ENCODE measurements at places on chromosomes 6 and 20.

- peak; percentile 44 for DNase-seq
Measured at GRCh38 chr6:30463651-30464618, 25.4 kb upstream of the HLA-E start.

- no peak for DNase-seq
Measured at GRCh38 chr6:164290101-164290500, 875.6 kb downstream of the QKI start.

GRCh38 chr20:10658051-10658823, 15.6 kb downstream of the JAG1 start:
- DNase-seq, result no peak

GRCh38 chr6:149729824-149730223, 11.9 kb upstream of the LATS1 start:
- no peak for DNase-seq

DNA sequence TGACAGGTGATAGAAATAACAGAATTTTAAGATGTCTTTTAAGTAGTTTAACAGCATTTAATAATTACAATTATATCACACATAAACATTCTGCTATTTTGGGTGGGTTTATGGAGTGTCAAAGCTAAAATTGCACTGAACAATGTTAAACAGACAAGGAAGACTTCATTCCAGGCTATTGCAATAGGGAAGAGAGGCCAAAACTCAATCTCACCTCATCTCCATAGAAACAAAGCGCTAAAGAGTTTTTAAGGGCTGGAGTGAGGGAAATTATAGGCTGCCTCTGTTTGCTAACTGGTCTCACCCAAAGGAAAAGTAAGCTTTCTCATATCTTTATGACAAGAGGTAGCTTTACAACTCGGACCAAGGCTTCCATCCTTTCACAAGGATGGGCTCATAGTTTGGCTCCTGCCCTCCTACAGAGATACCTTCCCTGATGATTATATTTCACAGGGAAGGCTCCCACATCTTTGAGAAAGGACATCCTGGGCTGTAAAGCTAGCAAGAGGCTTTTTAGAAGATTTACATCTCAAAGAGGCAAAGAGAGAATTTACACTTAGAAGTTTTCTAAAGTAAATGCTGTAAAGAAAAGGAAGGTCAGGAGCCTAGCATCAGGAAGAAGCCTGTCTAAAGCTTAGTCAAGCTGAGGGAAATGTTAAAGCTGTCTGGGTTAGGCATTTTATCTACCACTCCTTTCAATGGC, 350.2 kb upstream of the IMPG1 start:
- DNase-seq, result no peak

DNA sequence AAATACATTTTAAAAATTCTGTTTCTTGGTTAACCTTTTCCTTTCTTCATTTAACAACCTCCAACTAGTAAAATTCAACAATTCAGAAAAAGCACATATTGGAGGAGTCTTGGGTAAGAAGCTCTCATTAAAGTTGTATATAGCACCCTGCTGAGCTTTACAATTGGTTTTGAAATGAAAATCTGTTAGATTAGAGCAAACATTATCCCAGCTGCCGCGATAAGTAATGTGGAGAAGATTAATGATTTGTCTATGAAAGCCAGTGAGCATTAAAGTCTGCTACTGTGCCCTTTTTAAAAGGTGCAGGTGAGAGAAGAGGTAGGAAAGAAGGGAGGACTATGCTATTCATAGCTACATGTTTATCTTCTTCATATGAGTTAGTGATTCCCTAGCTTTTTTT, 201.5 kb downstream of the ZFAND3 start:
- DNase-seq, result no peak

GRCh38 chr20:46398963-46399362, 7.5 kb downstream of the ELMO2 start:
- no peak for DNase-seq

DNA sequence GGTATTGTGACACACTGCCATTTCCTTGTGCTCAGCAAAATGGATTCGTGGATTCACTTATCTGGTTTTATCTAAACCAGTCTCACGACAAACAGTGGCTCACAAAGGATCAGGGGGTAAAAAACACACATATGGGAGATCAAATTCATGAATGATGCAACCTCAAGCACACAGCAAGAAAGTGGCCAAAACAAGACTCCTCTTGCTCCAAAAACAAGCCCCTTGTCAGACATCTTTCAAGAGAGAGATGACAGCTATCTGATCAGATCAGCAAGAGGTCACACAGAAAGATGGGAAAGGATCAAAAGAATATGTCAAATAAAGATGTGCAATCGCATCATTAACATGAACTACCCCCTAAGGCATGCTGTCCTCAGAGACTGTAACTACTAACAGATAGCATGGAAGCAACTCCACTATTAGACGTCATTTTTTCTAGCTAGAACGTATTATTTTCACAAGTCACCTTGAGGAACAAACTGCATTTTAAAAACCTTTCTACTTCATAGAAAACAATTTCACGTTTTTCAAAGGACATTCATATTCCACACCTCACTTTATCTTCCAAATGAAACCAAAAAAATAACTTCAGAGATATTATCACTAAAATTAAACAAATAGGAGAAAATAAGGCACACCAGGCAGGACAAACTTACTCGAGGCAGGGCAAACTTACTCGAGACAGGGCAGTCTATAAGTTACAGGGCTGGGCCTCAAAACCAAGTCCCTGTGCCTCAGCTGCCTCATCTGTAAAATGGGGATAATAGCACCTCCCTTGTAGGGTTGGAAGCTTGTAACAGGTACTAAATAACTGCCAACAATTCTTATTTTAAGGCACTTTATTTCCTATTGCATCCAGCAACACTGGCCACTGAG, 122.3 kb downstream of the PREX1 start:
- no peak for DNase-seq

DNA sequence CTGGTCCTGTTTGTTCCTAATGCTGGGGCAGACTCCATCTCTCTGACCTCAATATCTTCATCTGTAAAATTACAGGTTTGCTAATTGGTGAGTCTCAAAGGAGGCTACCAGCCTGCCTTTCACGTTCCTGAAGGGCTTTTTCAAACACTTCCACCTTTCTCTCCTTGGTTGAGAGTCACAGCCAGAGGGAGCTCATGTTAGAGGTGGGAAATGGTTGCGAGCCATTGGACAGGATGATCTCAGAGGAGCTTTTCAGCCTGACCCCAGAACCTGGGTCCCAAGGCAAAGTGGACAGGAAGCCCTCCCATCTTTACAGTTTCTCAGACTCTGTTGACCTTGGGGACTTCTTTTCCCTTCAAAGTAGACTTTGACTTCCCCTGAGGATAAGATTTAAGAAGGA, 37.6 kb downstream of the NDUFAF5 start:
- DNase-seq, result no peak

GRCh38 chr6:35662999-35663398, 25.7 kb downstream of the FKBP5 start:
- no peak for DNase-seq

DNA sequence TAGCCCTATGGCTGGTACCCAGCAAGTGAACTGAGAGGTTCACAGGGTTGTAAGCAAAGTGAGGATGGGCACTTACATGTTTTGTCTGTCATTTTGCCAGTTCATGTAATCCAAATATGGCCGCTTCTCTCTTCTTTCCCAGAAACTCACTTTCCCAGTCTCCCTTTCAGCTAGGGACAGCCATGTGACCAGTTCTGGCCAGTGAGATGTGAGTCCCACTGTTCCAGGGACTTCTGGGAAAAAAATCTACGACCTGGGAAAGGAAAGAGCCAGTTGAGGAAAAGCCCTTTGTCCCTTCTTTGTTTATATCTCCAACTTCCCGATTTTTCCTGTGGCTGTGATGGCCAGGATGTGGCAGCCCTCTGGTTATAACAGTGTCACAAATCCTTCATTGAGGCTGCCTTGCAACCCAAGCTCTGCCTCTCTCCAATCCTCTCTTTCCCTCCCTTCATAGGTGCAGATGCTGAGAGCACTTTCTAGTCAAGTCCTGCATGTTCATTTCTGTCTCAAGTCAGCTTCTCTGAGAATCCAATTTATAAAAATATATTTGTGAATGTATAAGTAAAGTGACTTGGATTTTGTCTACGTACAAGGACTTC, 148.6 kb upstream of the ZFP64 start:
- DNase-seq, result no peak

GRCh38 chr20:49699200-49699992, 14.3 kb downstream of the B4GALT5 start:
- no peak for DNase-seq

GRCh38 chr6:40160826-40161225, 226.6 kb upstream of the MOCS1 start:
- no peak for DNase-seq

GRCh38 chr20:3889489-3890397, 556 bp downstream of the PANK2 start:
- peak; percentile 29 for DNase-seq

DNA sequence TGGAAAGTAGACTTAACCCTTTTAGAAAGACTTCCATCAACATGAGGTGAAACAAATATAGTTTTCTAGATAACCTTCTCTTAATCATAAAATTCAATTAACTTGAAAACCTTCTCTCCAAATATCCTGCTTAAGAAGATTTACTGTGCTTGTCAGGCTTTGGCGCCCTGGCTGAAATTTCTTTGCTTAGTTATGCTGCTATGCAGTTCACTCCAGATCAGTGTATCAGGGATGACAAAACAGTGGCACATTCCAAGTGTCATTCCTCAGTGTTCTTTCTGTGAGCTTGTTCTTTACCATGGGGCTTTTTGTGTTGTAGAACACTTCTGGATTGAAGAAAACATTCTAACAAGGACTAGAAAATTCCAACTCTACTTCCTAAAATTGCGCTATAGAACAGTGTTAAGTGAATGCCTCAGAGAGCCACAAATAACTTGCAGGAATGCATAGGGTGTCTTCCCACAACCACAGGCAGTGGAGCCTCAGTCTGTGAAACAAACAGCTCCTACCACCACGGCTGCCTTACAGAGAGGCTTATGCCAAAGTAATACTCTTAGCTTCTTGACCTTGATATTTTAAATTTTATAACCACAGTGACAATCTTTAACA, 443.6 kb downstream of the CDC5L start:
- no peak for DNase-seq

- DNase-seq, result no peak
Measured at GRCh38 chr20:58458342-58459057, 56.7 kb downstream of the APCDD1L start.

DNA sequence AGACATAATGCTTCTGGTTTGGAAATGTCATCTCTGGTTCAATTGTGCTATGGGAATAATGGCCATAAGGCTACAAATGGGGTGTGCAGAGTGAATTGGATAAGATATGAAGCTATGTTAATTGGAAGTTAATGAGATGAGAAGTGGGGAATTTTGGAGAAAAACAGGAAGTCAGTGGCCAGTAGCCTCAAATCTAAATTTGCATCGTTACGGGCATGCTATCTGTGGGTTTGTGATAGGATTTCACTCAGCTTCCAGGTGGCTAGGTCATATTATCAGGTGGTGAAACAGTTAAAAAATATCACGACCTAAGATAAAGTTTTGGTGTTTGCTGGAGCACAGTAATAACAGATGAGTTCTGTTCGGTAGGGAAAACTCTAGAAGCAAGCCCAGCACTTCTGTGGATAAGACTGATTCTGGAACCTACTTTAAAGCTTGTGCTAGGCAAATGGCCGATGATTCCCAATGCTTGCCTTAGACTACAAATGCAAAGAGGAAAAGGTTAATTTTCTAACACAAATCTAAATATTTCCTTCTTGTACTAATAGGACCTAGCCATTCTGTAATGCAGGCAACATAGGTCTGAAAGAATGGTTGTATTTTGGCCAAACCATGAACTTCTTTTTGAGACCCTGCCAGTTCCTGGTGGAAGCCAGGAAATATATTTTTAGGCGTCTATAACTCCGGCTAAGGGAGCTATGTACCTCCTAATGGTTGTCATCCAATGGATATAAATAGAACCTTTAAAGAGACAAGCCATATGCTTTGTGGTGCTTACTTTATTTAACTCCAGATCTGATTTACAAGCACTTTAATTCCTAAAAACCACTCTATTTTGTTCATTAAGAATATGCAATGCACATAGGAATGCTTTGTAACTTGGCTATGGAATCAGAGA, 111.0 kb downstream of the PLCB1 start:
- no peak for DNase-seq

GRCh38 chr6:104566411-104566810, 293.3 kb downstream of the HACE1 start:
- no peak for DNase-seq

- DNase-seq, result no peak
Measured at GRCh38 chr20:51392614-51393186, 149.8 kb downstream of the NFATC2 start.

DNA sequence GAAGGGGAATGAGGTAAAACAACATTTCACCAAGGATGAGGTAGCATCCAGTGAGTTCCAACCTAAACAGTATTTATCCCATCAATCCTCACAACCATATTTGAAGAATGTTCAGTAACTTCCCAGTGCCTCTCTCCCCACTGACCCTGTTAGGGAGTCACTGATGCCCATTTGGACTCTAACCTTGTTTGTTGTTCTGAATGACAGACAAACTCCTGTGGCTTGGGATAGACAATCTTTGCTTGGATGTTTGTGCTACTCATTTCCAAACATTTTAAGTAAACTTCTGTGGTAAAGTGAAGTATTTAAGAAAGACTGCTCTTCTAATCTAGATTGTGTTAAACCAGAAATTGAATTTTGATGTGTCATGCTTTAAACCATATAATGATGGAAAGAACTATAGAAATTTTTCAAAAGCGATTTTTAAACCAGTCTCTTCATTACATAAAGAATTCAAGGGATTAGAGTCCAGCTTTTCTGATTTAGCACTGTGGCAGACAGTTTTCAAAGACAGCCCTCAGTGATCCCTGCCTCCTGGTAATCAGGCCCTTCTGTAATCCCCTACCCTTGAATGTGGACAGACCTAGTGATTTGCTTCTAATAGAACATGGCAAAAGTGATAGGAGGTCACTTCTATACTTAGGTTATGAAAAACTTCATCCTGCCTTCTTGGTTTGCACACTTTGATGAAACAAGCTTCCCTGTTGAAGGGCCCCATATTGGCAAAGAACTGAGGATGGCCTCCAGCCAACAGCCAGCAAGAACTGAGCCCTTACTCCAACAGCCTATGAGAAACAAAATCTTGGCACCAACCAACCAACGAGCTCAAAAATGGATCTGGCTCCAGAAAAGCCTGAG, 191.6 kb downstream of the DST start:
- DNase-seq, result no peak

- no peak for DNase-seq
Measured at GRCh38 chr6:170296423-170296745, 5.5 kb upstream of the DLL1 start.

- DNase-seq, result no peak
Measured at GRCh38 chr20:43694763-43695162, 27.8 kb downstream of the MYBL2 start.

GRCh38 chr6:25014791-25015560, 79.2 kb upstream of the RIPOR2 start:
- DNase-seq, result no peak

- DNase-seq, result no peak
Measured at GRCh38 chr6:586553-586952, 70.3 kb downstream of the HUS1B start.

DNA sequence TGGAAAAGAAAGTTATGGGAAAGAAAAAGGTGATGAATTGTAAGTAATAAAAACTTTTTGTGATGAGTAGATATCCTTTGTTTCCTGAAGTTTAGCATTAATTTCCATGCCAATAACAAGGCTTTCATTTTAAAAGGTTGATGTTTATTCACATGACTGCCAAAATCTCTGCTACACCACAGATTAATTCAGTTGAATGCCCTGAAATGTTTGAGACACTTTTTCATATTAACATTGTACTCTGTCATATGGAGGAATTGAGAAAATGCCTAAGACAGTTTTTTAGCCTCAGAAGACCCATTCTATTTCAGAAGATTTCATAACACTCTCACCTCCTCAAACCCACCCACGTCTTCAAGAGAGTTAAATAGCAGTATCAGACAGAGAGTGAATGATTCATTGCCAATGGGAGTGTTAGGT, 115.5 kb downstream of the ADGRG6 start:
- no peak for DNase-seq

Measured in stimulated activated CD4-positive, alpha-beta T cell treated with anti-CD3 and anti-CD28 coated beads, Interleukin-1b, Interleukin-23, amount 100 ng/mL, for 4 hours (primary cell).